ENCODE measurements at places on chromosomes 11 and 22.
A peak's percentile ranks its signal among the peaks of the same experiment; 100 is the strongest.

DNA sequence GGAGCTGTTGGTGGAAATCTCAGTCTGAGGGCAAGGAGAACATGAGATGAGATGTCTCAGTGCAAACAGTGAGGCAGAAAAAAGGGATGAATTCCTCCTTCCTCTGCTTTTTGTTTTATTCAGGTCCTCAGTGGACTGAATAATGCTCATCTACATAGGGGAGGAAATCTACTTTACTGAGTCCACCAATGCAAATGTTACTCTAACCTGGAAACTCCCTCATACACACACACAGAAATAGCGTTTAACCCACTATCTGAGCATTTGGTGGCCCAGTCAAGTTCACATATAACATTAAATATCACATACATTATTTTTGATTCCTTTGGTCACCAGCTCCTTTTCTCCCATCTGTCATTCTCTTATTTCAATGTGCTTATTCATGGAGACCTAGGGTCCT is 418.8 kb downstream of the TMEM135 start:
- no peak for DNase-seq

DNA sequence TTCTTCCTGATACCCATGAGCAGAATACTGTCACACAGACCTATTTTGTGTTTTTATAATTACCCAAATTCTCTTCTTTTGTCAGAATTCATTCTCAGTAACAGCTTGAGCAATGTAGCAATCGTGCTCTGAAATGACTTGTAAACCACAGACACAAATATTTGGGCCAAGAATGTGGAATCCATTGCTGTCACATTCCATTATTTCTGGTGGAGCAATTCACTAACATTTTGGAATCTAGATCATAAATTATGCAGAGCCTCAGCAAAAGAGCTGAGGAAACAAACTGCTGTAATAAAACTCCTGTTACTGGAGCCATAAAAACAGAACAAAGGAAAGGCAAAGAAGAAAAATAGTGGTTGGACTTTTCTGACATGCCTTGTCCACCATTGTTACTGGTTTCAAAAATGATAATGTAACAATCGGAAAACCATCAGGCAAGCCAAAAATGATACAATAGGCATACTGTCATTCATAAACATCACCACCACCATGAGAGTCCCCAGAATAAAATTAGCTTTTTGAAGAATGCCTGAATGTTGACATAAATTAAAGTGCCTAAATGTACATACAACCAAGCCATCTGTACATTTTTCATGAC is 223.4 kb upstream of the PITPNB start:
- no peak for DNase-seq

GRCh38 chr11:130854483-130854882 is 61.8 kb downstream of the SNX19 start:
- no peak for DNase-seq

DNA sequence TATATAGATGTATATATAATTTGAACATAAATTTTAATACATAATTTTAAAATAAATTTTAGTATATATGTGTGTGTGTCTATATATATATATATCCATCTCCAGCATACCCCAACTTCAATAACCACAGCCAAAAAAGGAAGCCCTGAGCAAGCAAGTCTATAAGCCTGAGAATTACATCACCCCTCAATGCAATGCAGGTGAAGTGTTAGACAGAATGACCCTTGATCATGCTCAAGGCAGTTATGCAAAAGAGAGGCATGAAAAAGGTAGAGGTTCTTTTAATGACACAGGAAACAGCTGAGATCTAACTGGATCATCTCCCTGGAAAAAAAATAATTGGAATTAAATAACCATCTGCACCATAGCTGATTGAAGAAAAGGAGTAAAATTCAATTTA is 557.9 kb upstream of the ANO5 start:
- no peak for DNase-seq

GRCh38 chr11:57179681-57180080 is 2.1 kb upstream of the LRRC55 start:
- DNase-seq = no peak

DNA sequence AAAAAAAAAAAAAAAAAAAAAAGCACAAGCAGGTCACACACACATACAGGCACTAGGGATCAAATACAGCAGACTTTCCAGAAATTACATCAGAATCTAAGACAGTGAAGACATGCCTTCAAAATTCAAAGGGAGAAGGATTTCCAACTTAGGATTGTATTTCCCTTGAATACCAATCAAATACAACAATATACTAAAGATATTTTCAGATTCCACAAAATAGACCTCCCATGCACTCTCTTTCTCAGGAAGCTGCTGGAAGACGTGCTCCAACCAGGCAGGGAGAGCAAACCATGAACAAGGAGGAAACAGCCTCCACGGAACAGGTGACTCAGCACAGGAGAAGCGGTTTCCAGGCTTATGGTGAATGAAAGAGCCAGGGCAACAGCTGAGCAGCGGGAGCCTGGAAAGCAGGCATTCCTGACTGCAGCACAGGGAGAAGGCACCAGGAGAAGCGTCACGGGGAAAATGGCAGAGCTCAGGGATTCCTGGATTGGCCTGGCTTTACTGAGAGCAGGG is 32.0 kb downstream of the TMEM184B start:
- no peak for DNase-seq

DNA sequence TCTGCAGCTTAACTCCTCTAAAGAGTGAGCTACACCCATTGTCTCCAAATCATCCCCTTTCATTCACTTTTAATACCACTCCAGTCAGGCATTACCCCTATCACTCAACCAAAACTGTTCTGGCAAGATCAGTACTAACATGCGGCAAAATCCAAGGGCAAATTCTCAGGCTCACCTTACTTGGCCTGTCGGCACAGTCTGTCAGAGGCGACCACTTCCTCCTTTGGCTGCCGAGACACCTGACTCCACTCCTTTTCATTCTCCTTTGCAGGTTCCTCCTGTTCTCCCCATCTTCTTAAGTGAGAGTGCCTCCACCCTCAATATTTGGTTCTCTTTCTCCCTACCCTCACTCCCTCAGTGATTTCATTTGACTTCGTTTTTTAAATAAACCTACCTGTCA is 4.2 kb downstream of the C11orf91 start:
- no peak for DNase-seq

GRCh38 chr11:128766591-128767081 is 72.8 kb downstream of the FLI1 start:
- no peak for DNase-seq

- no peak for DNase-seq
Measured at GRCh38 chr22:22523494-22523893, 3.4 kb upstream of the ZNF280A start.

DNA sequence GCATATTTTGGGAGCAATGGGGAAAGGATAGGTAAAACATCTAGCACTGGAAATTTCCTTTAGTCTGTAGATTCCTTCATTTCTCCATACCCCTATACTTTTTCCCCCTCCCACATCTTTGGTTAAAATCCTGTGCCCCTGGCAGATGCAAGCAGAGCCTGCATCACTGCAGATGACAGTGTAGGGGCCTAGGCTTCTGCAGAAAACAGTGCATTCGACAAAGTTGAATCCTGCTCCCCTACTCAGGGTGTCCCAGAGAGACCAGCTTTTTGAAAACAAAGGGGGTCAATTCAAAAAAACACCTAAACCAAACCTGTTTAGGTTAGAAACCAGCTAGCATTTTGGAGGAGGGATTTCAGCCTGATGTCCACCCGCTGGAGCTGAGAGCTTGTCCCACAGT is 43.8 kb upstream of the BLID start:
- DNase-seq = no peak

- no peak for DNase-seq
Measured at GRCh38 chr11:6862961-6863360, at the start of gene OR10A2. Gene OR10A2, plus strand, starts transcription at chr11:6863057. Its CDS starts 6,698 bp downstream, at chr11:6869755.

- no peak for DNase-seq
Measured at GRCh38 chr22:48367731-48368130, 1459.9 kb downstream of the BRD1 start.

DNA sequence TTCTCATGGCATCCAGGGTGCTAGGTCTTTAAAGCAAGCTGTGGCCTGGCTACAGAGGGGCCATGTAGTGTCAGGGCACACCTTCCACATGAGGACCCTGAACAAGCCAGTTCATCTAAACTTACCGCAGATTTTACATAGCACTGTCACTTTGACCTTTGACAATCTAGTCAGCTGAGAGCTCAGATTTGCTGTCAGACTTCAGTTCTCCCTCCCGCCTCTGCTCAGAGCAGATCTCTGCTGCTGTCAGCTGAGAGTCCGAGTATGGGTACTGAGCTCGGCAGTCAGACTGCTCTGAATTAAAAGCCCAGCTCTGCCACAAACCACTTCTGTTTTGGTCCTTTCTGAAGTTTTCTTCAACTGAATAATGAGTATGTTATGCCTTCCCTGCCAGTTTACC is 507.1 kb downstream of the SOX6 start:
- DNase-seq = no peak

DNA sequence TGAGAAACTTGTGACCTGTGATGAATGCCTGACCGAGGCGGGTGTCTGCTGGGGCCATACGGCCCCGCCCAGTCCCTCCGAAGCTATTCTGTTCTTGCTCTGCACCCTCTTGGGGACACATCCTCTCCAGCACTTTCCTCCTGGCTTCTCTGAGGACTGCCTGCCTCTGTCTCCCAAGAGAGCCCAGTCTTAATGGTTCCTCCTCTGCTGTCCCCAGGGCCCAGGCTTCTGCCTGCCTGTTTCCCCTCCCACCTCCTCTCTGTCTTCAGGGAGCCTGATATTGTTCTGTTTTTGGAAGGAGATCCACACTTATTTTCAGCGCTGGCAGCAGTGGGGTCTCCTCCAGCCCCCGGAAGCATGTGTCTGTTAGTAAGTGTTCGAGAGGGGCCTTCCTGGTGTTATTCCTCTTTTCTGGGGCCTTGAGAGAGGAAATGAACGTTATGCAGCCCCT is 18.7 kb downstream of the SYNGR1 start:
- no peak for DNase-seq

GRCh38 chr11:57214494-57214893 is 22.6 kb downstream of the APLNR start:
- DNase-seq = no peak

DNA sequence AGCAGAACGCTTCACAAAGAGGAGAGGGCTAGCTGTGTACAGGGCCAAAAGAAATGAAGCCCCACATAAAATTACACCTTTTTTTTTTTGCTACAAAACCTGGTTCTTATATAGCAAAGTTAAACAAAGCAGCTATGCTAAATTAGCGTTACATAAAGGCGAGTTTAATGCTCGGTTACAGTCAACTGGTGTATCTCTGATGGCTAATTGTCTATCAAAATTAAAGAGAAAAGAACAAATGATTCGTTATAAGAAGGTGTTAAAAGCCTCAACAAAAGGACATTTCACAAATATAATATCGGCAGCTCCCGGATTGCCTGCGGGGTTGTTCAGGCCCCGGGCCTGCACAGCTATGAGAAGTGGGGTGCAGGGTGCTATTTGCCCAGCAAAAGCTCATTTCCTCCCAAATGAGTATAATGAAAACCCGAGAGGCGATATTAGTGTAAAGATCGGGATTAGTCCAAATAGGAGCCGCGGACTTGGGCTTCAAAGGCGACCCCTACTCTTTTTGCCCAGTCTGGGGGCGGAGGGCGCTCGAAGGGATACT is 13.3 kb upstream of the PAX6 start:
- no peak for DNase-seq

DNA sequence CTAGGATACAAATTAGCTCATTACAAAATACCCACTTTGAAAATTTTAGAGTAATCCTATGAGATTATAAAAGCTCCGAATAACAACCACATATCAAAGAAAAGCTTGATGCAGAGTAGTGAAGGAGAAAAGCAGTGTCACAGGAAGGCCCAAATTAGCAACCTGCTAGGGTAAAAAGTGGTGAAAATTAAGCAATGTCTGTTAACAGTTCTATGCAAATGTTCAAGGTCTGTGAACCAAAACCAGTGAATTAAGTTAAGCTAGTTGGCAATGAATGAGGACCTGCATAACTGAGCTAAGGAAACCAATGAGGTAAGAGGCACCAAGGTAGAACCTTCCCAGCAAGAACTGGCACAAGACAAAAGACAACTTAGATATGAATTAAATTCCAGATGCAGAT is 29.6 kb downstream of the PRDM10 start:
- no peak for DNase-seq

GRCh38 chr22:46798366-46799350 is 36.2 kb downstream of the TBC1D22A start:
- DNase-seq = peak; percentile 59

GRCh38 chr11:76592961-76593360 is 77.6 kb downstream of the LRRC32 start:
- no peak for DNase-seq

GRCh38 chr11:10556590-10556989 is 11.9 kb downstream of the LYVE1 start:
- DNase-seq = no peak

DNA sequence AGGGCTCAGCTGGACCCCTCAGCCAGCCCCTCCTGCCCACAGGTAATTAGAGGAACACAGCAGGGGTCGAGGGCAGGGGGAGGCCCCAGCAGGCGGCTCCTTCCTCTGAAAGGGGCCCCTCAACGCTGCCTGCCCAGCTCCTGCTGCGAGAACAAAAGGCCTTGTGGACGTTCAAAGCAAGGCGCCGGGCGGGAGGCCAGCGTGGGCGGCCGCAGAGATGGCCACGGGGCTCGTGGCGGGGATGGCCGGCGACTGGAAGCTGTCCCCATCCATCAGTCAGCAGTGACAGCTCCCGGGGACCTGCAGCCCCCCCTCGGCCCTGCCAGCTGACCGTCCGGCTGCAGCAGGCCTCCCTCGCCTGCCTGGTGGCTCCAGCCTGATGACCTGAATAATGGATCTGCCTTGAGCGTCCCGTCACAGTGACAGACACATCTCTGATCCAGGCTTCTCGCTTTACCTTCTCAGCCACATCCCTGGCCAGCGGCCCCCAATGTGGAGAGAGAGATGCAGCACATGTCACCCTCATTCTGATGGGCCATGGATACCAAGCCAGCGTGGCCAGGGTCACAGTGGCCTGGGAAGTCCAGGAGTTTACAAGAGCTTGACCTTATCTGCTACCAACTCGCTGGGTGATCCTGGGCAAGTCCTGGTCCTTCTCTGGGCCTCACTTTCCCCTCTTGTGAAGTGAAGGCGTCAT is 159.3 kb downstream of the MN1 start:
- DNase-seq = no peak

- no peak for DNase-seq
Measured at GRCh38 chr11:11113626-11114025, 239.4 kb downstream of the CSNK2A3 start.

DNA sequence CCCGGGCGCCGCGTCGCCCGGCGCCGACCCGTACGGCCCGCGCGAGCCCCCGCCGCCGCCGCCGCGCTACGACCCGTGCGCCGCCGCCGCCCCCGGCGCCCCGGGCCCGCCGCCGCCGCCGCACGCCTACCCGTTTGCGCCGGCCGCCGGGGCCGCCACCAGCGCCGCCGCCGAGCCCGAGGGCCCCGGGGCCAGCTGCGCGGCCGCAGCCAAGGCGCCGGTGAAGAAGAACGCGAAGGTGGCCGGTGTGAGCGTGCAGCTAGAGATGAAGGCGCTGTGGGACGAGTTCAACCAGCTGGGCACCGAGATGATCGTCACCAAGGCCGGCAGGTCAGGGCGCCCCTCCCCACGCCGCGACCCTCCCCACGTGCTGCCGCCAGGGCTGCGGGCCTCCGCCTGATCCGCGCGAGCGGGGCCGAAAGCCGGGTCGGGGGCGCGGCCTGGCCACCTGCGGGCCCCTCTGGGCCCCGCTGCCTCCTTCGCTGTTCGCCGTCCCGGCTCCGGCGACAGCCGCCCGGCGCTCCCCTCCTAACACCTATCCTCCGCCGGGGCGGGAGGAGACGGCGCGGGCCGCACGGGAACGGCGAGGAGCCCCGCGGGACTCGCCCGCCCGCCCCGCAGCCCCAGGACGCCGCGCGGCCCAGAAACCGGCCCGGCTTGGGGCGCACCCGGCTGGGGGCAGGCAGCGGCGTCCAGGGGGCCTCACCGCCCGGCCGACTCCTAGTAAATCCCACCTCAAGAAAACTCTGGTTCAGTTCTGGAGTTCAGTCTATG is 560 bp downstream of the TBX1 start:
- no peak for DNase-seq

GRCh38 chr11:123357990-123358827 is 71.9 kb upstream of the GRAMD1B start:
- DNase-seq = no peak
